HAP-1 (cell line): ENCODE measurements at places on chromosomes 6 and 20.
A peak's percentile ranks its signal among the peaks of the same experiment; 100 is the strongest.

GRCh38 chr6:37048851-37049757 is 43.6 kb downstream of the FGD2 start:
- DNase-seq: no peak

DNA sequence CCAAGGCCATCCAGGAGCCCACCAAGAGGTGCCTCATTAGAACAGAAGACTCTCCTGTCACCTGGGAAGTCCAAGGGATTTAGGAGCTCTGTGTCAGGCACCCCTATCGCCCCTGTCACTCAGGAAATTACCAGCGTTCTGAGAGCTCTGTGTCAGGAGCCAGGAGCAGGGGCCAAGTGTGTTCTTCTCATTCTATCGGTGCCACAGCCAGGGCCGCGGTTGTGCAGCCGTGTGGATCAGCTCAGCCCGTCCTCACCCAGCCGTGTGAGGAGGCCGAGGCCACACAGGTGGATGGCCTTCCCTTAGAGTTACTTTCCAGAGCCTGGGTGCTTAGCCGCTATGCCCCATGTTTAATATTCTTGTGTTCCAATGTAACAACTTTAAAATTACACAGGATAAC is 9.8 kb downstream of the MTG2 start:
- DNase-seq: no peak

GRCh38 chr6:165222315-165223025 is 86.9 kb downstream of the C6orf118 start:
- no peak for DNase-seq

DNA sequence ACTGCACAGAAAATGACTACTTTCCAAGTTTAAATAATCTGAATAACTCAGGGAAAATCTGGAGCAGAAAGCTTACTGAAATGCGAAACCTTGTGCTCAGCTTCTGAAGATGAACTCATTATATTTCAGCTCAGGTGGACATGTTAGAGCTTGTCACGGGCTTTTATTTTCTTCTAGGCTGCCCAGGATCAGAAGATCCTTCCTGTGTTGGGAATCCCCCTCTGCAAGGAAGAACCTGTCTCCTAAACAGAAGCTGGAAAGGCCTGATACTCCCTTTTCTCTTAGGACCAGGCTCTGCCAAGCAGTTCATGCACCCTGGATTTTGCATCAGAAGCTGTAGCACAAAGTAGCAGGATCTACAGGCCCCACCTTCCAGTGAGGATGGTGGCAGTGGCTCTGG is 5.1 kb upstream of the SLC2A12 start:
- DNase-seq: no peak

DNA sequence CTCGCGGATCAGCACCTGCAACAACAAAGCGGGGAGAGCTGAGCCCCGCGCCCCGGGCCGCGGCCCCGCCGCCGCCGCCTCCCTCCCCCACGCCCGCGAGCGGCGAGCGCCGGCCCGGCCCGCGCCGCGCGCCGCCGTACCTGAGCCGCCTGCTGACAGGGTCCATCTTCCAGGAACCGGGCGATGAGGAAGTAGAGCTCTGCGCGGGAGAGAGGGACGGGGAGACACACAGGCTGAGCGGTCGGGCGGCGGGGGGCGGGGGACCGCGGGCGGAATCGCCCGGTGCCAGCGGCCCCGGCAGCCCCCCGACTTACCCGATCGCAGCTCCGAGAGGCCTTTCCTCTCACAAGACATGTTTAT is 359 bp downstream of the PHIP start:
- no peak for DNase-seq

DNA sequence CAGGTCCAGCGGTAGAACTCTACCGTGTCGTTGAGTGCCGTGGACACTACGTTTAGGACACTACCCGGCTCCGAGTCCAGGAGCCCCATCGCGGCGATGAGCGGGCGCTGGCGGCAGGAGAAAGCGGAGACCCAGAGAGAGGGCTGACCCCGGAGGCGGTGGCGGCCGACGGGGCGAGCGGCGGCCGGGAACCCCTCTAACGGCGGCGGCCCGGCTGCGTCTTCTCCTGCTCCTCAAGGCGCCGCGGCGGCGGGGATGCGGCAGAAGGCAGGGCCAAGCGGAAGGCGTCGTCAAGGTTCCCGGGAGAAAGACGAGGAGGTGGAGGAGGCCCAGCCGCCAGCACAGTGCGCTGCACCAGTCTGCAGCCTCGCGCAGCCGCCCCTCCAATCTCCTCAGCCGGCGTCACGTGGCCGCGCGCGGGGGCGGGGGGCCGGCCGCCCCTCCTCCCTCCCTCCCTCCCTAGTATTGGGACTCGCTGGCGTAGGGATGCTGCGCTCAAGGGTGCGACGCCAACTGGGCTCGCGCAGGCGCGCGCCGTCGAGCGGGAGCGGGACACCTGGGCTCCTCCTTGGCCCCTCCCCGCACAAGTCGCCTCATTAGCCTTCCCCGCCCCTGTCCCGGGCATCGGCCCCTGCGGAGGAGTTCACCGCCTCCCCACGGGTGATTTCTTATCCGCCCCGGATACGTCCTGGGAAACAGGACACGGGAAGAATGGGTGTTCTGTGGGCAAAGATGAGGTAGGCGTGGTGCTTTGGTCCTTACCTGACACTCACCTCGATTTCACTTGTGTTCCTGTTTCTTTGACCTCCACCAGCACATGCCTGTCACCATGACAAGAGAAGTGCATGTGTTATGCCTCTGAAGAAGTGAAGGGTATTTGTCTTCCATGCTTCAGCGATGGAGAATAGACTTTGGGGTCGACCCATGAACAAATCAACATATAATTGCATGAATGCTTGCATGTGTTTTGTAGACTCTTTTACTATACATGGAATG is at the start of gene ELOVL4:
TSS of gene ELOVL4 (minus strand) at position 363 of the 996 bp plus-strand sequence. CDS start at position 89, 274 bp downstream.
- peak; percentile 79 for DNase-seq

- no peak for DNase-seq
These were observed 13.0 kb upstream of the TGM2 start for GRCh38 chr20:38178065-38178491.

GRCh38 chr6:156344491-156344890 is 432.7 kb upstream of the ARID1B start:
- DNase-seq: no peak

DNA sequence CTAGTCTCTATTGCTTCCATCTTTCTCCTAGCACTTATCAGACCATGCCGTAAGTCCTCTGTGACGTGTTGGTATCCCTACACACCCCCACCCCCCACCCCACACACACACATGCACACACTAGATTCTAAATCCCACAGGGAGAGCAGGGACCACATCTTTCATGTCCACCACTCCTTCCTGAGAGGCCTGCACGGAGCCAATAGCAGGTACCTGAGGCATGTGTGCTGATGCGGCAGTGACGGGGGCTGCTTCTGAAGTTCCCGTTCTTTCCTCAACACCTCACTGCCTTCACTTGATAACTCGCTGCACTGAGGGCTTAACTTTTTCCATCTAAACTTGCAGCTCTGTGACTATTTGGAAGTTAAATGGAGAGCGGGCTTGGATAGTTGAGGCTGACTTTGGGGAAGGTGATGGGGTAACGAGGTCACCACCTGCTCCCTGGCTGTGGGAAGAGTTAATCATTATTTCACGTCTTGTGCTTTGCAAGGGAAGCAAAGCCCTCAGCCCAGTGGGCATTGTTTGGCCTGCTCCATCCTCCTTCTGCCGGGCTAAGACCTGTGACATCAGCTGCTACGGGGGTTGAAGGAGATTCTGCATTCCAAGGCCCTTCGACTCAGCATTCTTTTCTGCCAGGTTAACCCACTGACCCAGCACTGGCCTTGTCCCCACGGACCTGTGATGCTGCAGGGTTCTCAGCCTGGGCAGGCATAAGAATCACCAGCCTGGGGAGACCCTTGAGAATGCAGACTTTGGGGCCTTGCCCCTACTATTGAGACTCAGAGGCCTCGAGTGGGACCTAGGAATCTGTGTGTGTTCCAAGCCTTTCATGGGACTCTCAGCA is 187.8 kb downstream of the ANKRD60 start:
- no peak for DNase-seq

DNA sequence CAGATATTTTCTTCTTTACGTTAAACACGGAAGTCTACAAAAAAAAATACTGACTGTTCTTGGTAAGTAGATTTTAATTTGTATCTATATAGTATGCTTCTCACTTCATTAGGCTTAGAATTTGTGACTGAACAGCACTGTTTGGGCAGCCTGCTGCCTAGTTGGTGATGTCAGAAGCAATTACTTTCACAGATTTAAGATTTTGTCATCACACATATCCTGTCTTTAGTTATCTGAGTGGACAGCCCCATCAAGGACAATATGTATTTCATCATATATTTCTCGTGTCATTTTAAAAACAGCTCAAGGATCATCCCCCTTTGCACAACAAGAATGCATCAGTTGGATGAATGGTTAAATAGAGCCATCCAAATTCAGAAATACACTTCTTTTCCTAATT is 338.4 kb upstream of the CITED2 start:
- no peak for DNase-seq

DNA sequence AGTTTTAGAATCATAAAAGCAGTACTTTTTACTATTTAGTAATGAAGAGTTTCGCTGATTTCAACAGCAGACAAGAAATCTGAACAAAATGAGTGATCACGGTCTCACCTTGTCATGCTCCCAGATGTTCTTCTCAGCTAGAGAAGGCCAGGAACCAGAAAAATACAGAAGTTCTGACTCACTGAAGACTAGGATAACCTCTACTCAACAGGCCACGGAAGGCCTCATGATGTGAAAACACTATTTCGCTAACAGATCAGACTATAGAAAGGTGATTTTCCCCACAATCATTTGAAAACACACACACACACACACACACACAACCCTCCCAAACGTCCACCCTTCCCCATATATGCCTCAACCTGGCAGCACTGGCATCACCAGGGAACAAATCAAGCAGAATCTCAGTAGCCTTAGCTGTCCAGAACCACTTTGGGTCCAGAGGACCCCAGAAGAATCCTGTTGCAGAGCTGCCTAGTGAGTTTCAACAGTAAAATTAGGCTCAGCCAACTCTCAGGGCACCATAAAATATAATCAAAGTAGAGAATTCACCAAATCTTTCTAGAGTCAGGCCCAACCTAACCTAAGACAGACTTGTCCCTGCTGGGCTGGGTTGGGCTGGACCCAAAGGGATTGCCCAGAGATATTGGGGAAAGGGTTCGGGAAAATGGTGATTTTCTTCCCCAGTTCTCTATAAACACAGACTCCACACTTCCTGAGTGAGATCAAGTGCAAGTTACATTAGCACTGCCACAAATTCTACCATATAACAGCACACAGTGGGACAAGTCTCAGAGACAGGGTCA is 7.9 kb downstream of the EXOC2 start:
- no peak for DNase-seq

GRCh38 chr20:32971703-32972161 is 32.5 kb downstream of the SUN5 start:
- DNase-seq: no peak

- no peak for DNase-seq
These were observed 1.6 kb upstream of the RPS12 start for GRCh38 chr6:132812756-132813172.

- DNase-seq: no peak
These were observed 345.3 kb downstream of the CDKAL1 start for GRCh38 chr6:20879526-20879925.

- no peak for DNase-seq
These were observed 69.1 kb downstream of the DST start for GRCh38 chr6:56573624-56574023.

GRCh38 chr6:124512431-124512830 is 449.8 kb upstream of the RNF217 start:
- DNase-seq: no peak

GRCh38 chr6:20021795-20022194 is 184.6 kb downstream of the ID4 start:
- no peak for DNase-seq

DNA sequence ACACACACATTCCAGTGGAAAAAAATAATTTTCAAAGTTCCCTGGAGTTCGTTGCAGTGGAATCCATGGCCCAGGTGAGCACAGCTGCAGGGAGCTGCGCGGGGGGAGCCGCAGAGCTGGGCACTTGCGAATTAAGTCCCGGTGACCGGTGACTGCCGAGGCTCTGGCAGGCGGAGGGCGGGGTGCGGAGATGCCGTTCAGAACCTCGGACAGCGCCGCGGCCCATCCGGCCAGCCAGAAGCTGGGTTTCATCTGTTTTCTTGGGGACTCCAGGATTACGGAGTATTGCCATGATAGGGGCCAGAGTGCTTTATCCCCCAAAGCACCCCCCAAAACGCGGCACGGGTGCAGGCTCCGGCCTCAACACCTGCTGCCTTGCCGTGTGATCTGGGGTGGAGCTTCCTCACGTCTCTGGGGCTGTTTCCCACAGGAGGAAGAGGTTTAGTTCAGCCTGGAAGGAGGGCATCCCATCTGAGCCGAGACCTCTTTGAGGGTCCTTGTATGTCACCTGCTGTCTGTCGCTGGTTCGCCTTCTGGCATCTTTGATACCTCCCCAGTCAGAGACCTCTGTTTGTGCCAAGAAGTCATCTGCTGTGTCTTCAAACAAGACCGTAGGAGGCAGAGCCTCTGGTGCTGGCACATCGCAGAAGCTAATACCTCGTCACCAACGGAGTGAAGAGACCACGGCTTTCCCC is 99.4 kb downstream of the YTHDF1 start:
- DNase-seq: no peak

GRCh38 chr20:19783966-19784401 is 25.9 kb downstream of the RIN2 start:
- no peak for DNase-seq

DNA sequence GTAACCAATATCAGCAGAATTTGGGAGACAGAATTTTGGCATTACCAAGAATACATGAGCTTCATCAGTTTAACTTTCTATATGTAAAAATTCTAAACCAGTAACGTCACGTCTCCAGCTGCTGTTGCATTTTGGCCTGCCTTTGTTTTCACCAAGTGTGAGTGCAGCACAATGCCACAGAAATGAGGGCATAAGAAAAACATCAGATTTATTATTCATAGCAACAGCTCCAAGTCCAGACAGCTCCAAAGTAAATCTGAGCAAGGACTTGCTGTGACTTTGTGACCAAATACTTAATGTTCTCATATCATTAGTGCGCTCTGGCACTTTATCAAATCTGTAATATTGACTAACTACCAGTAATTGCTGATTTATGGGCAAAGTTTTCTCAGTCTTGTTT is 11.0 kb upstream of the FBXL4 start:
- DNase-seq: no peak

DNA sequence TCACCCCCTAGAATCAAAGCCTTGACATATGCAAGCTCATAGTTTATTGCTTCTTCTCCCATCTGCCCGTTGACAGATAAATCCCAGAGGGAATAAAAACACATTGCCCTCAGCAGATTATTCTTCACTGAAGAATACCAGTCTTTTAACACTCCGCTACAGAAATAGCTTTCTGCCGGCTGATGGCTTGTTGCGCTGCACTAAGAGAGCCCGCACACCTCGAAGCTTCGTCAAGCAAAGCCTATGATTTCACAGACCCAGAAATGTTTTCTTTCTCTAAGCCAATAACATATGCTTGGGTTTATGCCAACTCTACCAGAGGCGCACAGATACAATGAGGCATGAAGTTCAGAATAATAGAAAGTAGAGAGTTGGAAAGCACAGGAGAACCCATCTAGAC is 208.9 kb upstream of the FOXQ1 start:
- no peak for DNase-seq

GRCh38 chr6:109456710-109457561 is 1.4 kb upstream of the MICAL1 start:
- no peak for DNase-seq

DNA sequence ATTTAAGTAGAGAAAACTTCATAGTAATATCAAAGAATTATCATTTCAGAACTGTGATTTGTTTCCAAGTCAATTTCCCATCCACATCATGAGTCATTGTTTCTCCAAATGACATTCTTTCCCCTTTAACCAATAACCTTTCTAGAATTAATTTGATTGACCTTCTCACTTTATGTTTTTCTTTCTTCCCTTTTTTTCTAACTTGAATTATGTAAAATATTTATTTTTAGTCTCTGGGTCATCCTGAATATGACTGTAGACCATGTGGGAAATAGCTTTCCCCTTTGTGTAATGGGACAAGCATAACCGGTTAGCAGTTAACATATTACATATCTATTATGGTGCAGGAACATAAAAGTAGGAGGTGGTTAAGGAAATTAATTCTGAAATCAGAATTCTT is 291.1 kb downstream of the GJA1 start:
- DNase-seq: no peak
